ENCODE measurements at places on chromosomes 1 and 21.

GRCh38 chr1:97245026-97245425, 523.4 kb downstream of the PTBP2 start:
- DNase-seq = no peak

- DNase-seq = no peak
Observed at GRCh38 chr1:207398986-207399385, 55.1 kb upstream of the CR2 start.

DNA sequence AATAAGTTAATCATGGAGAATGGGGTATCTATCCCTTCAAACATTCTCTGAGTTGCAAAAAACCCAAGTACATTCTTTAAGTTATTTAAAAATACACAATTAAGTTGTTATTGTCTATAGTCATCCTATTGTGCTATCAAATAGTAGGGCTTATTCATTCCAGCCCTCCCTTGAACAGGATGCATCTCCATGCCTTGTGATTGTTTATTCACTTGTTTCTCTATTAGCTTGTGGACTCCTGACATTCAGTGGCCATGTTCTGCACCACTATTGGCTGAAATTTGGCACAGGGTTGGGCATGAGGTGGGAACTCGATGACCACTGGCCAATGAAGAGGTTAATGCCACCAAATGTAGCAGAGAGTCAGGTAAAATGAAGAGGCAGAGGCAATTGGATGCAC, 272.8 kb downstream of the TNR start:
- DNase-seq = no peak

- DNase-seq = no peak
Observed at GRCh38 chr1:43509740-43510375, 20.8 kb upstream of the PTPRF start.

DNA sequence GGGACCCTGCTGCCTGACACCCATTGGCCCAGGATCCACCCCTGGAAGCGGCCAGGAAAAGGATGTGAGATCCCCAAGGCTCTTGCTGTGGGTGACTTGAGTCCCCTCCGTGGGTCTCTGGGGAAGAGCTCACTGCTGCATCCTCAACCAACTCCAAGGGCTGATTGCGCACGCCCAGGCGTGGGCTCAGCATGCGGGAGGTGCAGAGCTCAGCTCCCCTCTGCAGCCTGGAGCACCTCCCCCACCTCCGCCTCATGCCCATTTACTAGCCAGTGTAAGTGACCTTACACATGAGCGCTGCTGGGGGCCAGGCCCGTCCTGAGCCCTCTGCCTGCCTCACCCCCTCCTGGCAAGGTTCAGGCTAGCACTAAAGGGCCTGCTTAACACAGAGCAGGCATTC, 138.4 kb upstream of the VAMP3 start:
- peak; percentile 29 for DNase-seq

DNA sequence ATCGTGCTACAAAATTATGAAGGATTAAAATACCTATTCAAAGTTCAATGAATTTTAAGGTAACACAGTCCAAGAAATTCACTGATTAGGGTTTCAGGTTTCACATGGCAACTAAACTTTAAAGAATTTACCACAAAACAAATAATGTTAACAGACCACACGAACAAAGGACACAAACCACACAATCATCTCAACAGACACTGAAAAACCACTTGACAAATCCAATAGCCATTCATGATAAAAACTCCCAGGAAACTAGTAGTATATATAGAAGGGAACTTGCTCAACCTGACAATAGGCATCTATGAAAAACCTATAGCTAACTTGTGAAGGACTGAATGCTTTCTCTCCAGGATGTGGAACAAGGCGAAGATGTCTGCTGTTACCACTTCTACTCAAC, 21.1 kb upstream of the SH2D5 start:
- DNase-seq = no peak

DNA sequence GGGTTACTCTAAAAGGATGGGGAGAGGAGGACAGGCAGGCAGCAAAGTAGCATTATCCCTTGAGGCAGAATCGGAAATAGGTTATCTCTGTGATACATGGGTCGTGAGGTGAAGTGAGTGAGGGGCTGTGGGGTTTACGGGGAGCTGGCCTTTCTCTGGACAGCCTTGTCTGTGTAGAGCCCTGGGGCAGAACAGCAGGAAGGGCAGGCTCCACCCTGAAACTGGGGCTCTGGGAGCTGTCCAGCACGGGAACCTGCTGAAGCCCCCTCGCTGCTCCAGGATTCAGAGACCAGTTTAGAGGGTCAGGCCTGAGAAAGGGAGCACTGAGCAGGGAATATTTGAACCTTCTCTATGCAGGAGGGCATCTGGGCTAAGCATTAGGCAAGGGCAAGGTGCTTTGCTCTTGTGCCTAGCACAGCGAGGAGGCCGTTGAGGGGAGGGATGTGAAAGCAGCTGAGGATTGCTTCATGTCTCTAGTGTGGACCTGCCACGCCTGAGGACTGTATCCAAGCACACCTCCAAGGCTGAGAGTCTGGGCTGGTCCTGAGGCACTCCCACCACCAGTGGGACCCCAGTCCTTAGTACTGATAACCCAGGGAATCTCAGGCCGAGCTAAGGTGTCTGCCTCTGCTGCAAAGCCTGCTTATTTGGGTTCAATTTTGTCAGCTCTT, 55.8 kb downstream of the NAV1 start:
- peak; percentile 28 for DNase-seq

- DNase-seq = no peak
Observed at GRCh38 chr1:68181165-68181556, 51.2 kb downstream of the WLS start.

DNA sequence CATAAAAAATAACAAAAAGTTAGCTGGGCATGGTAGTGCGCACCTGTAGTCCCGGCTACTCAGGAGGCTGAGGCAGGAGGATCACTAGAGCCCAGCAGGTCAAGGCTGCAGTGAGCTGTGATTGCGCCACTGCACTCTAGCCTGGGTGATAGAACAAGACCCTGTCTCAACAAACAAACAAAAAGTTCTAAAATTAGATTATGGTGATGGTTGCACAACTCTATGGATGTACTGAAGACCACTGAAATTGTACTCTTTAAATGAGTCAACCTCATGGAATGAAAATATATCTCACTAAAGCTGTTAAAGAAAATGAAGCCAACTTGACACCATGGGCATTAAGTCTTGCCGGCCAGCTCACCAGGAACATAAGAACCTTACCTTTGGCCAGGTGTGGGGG, 9.1 kb downstream of the MRAP start:
- peak; percentile 9 for DNase-seq

- peak; percentile 12 for DNase-seq
Observed at GRCh38 chr1:230979952-230980351, 1.1 kb downstream of the ARV1 start.

GRCh38 chr1:185432948-185433347, 115.9 kb upstream of the IVNS1ABP start:
- DNase-seq = no peak

- DNase-seq = peak; percentile 53
Observed at GRCh38 chr21:44742418-44743153, 31.2 kb upstream of the TSPEAR start.

DNA sequence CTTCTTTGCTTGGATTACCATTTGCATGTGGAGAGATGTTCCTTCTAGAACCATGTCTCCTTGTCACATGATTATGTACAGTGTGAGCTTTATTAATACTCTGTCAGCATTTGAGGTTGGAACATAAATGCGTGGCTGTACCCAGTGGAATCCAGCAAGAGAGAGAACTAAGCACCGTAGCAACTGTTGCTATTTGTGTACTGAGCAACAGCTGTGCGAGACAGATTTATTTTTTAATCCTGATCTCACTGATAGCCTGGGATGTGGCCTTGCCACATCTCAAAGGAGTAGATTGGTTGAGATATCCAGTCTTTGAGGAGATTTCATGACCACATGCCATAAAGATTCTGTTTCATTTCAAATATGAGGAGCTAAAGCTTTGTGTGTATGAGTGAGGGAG, 43.4 kb downstream of the KIF1B start:
- no peak for DNase-seq

DNA sequence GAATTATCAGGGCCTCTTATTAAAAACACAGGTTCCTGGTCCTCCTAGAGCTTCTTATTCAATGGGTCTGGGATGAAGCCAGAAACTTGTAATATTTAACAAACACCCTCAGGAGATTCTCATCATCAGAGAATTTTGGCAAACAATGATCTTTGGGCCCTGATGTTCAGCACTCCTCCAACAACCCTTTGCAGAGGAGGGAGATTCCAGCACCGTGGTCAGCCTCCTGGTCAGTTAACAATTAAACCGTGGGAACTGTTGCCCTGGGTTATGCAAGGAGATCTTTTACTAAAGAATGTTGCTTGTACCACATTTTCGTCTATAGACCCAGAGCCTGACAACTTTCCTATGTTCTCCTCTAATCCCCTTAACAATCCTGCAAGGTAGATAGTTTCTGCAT, 294.4 kb downstream of the PLPP3 start:
- no peak for DNase-seq
